ENCODE measurements at places on chromosomes 5 and 9.

- DNase-seq: no peak
These were observed 22.4 kb upstream of the THG1L start for GRCh38 chr5:157708866-157709265.

- no peak for DNase-seq
These were observed 43.1 kb upstream of the GLIPR2 start for GRCh38 chr9:36093384-36093783.

DNA sequence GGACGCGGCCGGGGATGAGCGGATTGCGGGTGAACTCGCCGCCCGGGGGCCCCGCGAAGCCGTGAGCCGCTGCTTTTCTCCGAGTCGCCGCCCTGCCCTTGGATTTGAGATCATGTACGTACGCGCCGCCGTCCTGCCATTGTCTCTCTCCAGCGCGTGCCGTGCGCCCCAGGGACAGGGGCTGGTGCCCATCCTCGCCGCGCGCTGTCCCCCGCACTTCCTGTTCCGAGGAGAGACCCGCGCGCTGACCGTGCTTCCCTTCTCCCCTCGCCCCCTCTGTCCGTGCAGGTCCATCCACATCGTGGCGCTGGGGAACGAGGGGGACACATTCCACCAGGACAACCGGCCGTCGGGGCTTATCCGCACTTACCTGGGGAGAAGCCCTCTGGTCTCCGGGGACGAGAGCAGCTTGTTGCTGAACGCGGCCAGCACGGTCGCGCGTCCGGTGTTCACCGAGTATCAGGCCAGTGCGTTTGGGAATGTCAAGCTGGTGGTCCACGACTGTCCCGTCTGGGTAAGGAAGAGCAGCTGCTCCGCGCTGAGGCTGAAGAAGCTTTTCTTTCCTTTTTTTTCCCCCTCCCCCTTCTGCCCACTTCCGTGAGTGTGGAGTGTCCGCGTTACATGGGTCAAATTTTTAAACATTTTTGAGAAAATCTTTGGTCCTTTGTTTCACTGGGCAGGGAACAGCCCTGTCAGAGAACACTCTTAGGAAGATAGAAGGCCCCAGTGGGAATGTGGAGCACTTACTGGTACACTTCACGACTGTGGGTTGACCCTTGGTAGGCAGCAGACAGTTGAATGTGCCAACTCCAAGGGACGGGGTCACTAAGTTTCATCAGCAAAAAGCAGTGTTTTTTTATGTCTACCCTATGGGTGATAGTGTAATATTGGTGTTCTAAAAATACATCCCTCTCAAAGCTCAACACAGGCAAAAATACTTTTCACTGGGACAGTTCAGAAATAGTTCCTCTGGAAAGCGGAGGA is 727 bp downstream of the RHOBTB3 start:
- no peak for DNase-seq

DNA sequence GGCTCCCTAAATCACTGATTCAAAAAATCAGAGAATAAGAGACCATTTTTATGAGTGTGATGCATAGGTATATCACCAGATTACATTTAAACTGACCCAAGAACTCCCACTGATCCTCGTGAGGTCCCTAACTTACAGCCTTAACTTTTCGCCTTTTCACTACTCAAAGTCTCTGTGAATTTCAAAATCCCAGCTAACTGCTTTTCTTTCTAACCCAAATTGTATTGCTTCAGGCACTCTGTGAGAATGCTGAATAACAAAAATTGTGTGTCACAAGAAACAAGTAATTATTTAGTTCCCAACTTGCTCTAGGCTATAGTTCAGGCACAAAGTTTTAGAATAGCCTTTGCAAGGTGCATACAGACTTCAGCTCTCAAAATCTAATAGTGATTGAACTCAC is 368.6 kb downstream of the CHSY3 start:
- DNase-seq: no peak

GRCh38 chr9:100294806-100295205 is 57.9 kb downstream of the TEX10 start:
- no peak for DNase-seq
